ENCODE measurements at places on chromosomes 16 and 17. TPM values are rescaled to one million over a fixed set of nuclear protein-coding genes. Genes with fewer than 3 reads are reported as not detected.

DNA sequence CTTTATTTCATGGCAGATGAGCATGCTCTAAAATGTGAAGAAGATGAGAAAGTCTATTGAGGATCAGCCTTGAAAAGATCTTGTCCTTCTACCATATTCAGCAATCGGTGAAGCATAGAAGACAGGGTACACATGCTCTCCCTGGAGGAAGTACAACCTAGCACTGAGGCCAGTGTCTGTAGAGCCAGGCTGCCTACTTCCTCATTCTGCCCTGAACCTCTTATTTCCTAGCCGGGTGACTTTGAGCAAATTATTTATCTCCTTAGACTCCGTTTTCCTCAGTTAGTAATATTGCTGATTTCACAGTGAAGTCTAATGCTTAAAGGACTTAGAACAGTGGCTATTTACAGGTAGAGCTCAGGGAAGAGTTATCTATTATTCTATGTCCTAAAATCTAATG, 58.4 kb downstream of the TMEM100 start:
- H3K4me3 ChIP-seq: no peak overlapping the region
- H3K27ac ChIP-seq: no peak overlapping the region
- H3K4me1 ChIP-seq: peaks cover 45% of the 10 kb centered on the region
- no peak for DNase-seq

C1QTNF8 gene
- not detected for total RNA-seq

TAC4 gene
- total RNA-seq: not detected

DNA sequence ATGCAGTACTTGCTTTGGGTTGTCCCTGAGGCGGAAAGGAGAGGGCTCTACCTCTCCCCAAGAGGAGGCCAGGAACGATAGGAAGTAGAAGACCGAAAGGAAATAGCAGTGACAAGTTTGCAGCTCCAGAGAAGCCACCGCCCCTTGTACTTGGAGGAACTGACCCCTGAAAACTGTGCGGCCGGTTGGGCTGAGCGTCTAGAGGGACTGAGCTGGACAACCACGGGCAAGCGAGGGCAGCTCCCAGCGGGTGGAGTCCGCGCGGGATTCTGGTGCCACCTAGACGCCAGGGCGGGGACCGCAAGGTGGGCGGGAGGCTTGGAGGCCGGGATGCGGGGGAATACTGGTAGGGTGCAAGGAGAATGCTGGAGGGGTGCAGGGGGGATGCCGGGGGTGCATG, 1.3 kb upstream of the SLC6A4 start:
- peaks cover 7% of the 10 kb centered on the region for H3K4me1 ChIP-seq
- no peak overlapping the region for H3K27ac ChIP-seq
- H3K4me3 ChIP-seq: no peak overlapping the region
- peaks cover 36% of the 10 kb centered on the region for H3K27me3 ChIP-seq
- H3K36me3 ChIP-seq: peaks cover 8% of the 10 kb centered on the region

GRCh38 chr16:76879420-76879819, 311.6 kb upstream of the MON1B start:
- no peak overlapping the region for H3K4me3 ChIP-seq
- no peaks in the 10 kb centered on the region for H3K27me3 ChIP-seq
- H3K27ac ChIP-seq: no peak overlapping the region
- no peak for DNase-seq
- peaks cover 11% of the 10 kb centered on the region for H3K4me1 ChIP-seq

Measured in glutamatergic neuron (in vitro differentiated cells).